GM23248 (cell line): ENCODE measurements at places on chromosomes 7 and 10. TPM values are rescaled to one million over a fixed set of nuclear protein-coding genes. Genes with fewer than 3 reads are reported as not detected.

Gene TEX47
- total RNA-seq = not detected in 2 replicates

Gene FXYD4
- total RNA-seq = not detected in 2 replicates

Gene ANKRD7
- 0.25 TPM in 1 of 2 replicates, not detected in the other for total RNA-seq

Gene LDB3
- under 0.01 and 0.11 TPM in 2 replicates for total RNA-seq

DNA sequence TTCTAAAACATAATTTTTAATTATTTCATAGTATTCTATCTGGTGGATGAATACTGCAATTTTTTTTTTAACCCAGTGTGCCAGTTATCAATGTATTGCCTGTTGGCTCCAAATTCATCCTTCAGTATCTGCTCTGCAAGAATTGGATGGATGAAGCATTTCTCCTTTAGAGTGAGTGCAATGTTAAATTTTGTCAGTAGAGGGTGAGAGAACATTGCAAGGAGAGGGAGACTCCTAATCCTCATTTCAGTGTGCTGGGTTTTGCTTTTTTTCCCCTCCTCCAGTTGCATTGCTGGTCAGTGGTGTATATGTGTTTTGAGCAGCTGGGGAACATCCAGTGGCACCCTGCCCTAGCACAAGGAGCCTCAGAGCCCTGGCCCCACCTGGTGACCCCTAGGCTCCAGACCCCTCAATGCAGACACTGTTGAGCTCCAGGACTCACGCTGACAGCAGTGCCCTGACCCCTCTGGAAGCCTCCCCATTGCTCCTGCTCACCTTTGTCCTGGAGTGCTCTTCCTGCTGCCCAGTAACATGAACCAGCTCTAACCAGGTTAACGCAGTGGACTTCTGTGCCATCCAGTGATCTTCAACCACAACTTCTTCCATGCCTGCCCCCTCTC lies 199.4 kb downstream of the USP6NL start:
- no peak for DNase-seq

DNA sequence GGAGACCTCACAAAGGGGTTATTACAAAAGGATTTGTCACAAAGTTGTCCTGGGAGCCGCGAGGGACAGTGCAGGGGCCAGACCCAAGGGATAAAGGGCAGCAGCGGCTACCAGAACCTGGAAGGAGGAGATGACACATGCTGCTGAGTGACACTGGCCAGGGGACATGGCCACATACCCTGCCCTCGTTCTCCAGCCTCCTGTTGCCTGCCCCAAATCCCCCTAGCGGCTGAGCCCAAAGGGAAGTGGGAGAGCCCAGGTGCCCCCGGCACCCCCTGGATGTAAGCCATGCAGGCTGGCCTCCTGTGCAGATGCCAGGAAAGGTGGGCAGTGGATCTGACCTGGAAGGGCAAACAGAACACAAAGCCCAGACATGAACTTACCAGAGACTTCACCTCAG lies 42.7 kb downstream of the C10orf143 start:
- DNase-seq = no peak

DNA sequence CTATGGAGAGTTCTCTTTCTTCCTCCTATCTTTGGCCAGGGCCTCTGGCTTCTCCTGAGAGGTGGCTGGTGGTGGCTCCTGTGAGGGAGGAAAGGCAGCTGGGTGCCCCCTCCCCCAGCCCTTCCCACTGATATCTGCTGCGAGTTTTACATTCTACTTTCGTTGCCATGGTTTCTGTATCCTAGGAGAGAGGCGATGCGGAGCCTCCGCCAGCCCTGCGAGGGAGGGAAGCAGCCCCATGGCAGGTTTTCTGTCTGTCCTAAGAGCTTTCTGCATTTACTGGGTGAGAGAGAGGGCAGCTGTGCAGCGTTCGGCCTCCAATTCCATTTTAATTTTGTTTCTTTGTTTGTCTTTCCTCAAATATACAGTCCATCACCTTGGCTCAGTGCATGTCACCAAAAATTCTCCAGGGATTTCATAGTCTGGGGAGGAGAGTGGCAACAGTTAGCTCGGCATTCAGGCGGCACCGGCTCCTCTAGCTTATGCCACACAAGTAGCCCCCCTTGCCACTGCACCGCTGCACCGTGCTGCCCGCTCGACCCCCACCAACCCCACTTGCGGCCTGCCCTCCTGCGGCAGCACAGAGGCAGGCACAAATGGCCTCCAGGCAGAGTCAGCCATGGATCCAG lies 20.4 kb downstream of the DNAJB12 start:
- no peak for DNase-seq

- no peak for DNase-seq
Observed at GRCh38 chr7:137685433-137686164, 161.2 kb downstream of the DGKI start.
